Adrenal gland (tissue), 19 donors: ENCODE measurements at places on chromosomes 16 and 17. TPM values are rescaled to one million over a fixed set of nuclear protein-coding genes. Genes with fewer than 3 reads are reported as not detected.

GRCh38 chr16:19885451-19886072, 914 bp upstream of the GPRC5B start:
- peak; percentile 29 for DNase-seq
- peaks cover 5% of the 10 kb centered on the region for H3K4me1 ChIP-seq
- H3K27ac ChIP-seq: no peak overlapping the region
- H3K4me3 ChIP-seq: peak overlapping the region; percentile 89
- H3K36me3 ChIP-seq: no peaks in the 10 kb centered on the region

GRCh38 chr17:74746376-74746775, 2.1 kb upstream of the NHERF1 start:
- no peak overlapping the region for H3K27ac ChIP-seq
- no peaks in the 10 kb centered on the region for H3K27me3 ChIP-seq
- DNase-seq: peak; percentile 24
- H3K4me3 ChIP-seq: no peak overlapping the region

DNA sequence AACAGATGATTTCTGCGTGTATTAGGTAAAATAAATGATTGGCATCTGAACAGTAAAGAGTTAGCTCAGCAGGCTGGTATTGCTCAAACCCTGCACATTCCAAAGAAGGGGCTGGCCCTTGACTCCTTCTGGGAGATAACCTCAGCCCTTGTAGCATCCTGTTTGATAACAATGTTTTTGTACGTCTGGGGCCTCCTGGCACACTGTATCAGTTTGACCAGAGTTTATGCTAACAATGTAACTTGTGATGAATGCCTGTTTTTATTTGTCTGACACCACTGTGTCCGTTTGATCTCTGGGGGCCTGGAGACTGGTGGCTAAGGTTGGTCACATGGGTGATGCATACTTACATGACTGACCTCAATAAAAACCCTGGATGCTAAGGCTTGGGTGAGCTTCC, 43.8 kb upstream of the NDRG4 start:
- H3K36me3 ChIP-seq: no peaks in the 10 kb centered on the region
- peak overlapping the region; percentile 39 for H3K27ac ChIP-seq
- H3K4me3 ChIP-seq: no peak overlapping the region
- no peaks in the 10 kb centered on the region for H3K27me3 ChIP-seq
- DNase-seq: peak; percentile 67
- H3K4me1 ChIP-seq: peaks cover 15% of the 10 kb centered on the region

DNA sequence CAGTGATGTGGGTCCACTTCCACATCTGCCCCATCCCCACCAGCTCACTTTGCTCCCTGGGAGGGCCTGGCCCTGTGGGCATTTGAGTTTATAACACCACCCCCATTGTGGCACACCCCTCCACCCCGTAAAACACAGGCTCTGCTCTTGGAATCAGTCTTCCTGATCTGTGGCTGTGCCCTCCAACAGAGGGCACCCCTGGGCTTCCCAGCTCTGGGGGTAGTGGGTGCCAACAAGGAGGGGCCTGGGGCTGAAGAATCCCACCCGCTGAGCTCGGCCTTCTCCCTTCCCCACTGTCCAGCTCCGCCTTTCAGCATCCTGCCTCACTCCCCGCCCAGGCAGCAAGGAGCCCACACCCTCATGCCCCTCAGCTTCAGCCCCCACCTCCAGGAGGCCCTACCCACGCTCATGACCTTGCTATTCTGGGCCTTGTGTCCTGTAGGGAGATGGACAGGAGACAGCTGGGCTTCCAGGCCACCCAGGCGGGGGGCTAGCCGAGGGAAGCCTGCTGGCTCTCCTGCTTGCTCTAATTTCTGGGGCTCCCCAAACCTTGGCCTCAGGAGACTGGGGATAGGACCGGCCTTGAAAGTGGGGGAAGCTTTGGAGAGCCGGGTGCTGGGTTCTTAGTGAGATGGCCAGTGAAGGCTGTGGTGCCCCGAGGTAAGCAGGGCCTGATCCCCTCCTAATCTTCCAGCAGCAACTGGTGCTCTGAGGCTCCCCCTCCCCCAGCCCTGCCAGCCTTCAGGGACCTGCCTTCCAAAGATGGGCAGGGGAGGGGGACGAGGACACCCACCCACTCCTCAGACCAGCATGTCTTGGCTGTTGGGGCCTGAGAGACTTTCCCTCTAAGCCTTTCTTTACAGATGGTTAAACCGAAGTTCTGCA, 2.9 kb upstream of the ATP2A1 start:
- no peak overlapping the region for H3K27ac ChIP-seq
- peaks cover 9% of the 10 kb centered on the region for H3K4me1 ChIP-seq
- no peak for DNase-seq
- no peak overlapping the region for H3K4me3 ChIP-seq

GRCh38 chr17:60333628-60334031, 58.3 kb downstream of the USP32 start:
- no peak overlapping the region for H3K4me3 ChIP-seq
- no peaks in the 10 kb centered on the region for H3K36me3 ChIP-seq
- no peak overlapping the region for H3K27ac ChIP-seq

DNA sequence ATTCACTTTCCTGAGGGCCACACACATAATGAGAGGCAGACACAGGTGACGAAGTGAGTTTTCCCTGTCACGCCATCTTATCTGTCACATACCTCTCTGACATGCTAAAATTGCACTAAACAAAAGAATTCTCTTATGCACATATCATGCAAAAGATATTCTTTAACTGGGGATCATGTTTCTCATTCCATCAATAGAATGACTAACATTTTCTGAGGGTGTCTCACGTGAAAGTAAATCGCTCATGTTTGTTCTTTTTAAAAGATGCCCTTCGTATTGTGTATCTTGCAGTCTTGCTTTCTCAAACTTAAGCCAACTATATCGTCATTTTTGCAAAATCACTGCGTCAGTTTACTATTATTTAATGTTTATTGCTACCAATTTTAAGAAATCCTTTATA, 306.4 kb downstream of the WWOX start:
- DNase-seq: no peak
- H3K27me3 ChIP-seq: no peaks in the 10 kb centered on the region
- H3K4me3 ChIP-seq: no peak overlapping the region
- H3K36me3 ChIP-seq: no peaks in the 10 kb centered on the region

- H3K4me3 ChIP-seq: no peak overlapping the region
- no peaks in the 10 kb centered on the region for H3K4me1 ChIP-seq
- H3K36me3 ChIP-seq: no peaks in the 10 kb centered on the region
- H3K27me3 ChIP-seq: no peaks in the 10 kb centered on the region
- no peak overlapping the region for H3K27ac ChIP-seq
These were observed 175.9 kb upstream of the TBX2 start for GRCh38 chr17:61223725-61224124.

DNA sequence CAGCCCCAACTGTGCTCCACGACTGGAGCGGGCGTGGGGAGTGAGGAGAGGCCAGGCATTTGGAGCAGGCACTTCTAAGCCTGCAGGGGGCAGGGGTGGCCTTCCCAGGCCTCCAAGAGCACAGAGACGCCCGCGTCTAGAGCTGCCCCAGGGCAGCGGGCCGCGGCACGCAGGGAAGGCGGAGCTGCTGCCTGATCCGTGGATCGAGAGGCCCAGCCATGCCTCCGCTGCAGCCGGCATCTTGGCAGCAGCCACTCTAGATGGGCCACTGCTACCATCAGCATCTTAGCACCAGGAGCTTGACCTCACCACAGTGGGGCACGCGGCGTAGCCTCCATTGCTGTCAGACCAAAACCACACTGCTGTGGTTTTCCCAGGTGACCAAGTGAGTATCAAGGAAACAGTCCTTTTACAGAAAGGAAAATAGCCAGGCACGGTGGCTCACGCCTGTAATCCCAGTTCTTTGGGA, 20.4 kb upstream of the WDR45B start:
- no peak overlapping the region for H3K4me3 ChIP-seq
- no peaks in the 10 kb centered on the region for H3K36me3 ChIP-seq
- no peaks in the 10 kb centered on the region for H3K27me3 ChIP-seq
- H3K4me1 ChIP-seq: peaks cover 7% of the 10 kb centered on the region
- DNase-seq: peak; percentile 24

DNA sequence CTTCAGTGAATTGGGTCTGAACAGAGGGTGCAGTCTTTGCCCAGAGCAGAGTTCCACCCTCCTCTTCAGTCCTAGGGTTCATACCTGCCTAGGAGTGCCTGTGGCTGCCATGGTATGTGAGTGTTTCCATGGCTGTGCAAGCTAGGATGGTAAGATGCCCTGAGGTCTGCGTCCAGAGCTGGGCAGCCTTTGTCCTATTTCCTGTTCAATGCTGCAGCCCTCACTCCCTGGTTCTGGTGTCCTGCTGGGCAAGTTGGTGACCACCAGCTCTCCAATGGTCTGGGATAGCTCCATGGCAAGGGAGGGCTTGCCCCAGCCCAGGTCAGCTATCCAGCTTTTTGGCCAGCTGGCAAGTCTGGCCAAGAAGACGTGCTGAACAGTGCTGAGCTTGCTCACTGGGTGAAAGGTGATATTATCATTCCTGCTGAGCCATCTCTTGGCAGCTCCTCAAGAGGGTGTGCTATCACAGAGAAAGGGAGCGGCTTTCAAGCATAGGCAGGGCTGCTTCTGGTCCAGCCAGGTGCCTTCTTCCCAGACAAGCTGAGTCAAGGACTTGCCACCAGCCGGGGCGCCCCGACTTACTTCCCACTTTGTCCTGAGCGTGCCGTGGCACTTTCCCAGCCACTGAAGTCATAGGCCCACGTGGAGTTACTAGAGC, 13.0 kb upstream of the NFATC3 start:
- H3K27me3 ChIP-seq: no peaks in the 10 kb centered on the region
- peak; percentile 91 for DNase-seq
- peak overlapping the region; percentile 90 for H3K27ac ChIP-seq
- peaks cover 39% of the 10 kb centered on the region for H3K4me1 ChIP-seq

GRCh38 chr17:57420734-57421717, 164.7 kb downstream of the MSI2 start:
- peaks cover 15% of the 10 kb centered on the region for H3K4me1 ChIP-seq
- no peak overlapping the region for H3K27ac ChIP-seq
- H3K4me3 ChIP-seq: no peak overlapping the region
- no peaks in the 10 kb centered on the region for H3K27me3 ChIP-seq

DNA sequence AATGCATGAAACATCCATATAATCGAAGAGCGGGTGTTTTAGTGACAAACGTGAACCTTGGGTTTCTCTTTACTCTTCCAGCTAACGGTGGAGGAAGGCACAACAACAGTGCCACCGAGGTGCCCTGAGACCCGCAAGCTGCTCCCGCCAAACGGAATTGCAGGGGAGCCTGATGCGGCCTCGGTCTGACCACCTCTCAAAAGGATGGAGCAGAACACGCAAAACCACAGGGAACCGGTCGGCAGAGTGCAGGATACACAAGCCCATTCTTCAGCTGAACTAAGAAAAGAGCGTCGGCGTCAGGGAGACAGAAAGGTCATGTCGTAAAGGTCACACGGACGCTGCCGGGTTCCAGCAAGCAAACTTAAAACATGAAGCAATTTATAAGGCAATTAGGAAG, 109.5 kb upstream of the ZNF750 start:
- no peaks in the 10 kb centered on the region for H3K36me3 ChIP-seq
- no peak for DNase-seq
- H3K27ac ChIP-seq: no peak overlapping the region
- H3K4me1 ChIP-seq: no peaks in the 10 kb centered on the region
- no peaks in the 10 kb centered on the region for H3K27me3 ChIP-seq

DNA sequence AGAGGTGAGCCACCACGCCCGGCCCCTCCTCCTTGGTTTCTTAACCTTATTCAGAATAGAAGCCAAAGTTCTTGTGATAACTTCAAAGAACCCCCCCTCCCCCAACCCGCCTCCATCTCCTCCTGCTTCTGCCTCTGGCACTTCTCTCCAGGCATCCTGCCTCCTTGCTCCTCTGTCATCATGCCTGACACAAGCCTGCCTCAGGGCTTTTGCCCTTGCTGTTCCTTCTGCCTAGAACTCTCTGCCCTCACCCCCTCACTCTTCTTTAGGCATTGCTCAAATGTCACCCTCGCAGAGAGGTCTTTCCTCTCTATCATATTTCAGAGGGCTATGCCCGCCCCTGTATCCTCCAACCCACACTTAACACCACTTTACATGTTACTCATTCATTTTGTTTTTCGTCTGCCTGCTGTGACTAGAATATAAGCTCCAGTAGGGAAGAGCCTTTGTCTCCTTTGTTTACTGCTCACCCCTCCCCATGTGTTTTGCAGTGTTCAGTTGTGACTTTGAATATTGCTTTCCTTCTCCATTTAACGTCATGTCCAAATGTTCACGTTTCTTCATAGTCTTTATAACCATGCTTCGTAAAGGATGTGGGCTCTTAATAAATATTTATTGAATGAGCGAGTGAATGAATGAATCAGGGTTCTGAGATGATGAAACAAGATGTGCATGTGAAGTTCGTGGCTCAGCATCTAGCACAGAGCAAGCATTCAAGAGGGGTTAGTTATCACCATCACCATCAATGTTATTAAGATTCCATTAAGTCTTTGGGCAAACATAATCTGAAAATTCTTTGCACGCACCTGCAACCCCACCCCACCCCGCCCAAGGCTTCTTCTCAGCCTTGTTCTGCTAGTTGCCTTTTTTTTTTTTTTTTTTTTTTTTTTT, 186.2 kb upstream of the WSCD1 start:
- no peak for DNase-seq
- no peak overlapping the region for H3K4me3 ChIP-seq
- H3K27me3 ChIP-seq: peaks cover 8% of the 10 kb centered on the region
- no peaks in the 10 kb centered on the region for H3K36me3 ChIP-seq

KRTAP4-3 gene
- total RNA-seq: not detected

ADAMTS18 gene
- not detected for total RNA-seq

SCNN1B gene
- 1.8 TPM for total RNA-seq

CIBAR2 gene
- 0.55 TPM for total RNA-seq

CCDC200 gene
- total RNA-seq: not detected
